ENCODE measurements at places on chromosomes 3 and 15.
A peak's percentile ranks its signal among the peaks of the same experiment; 100 is the strongest.

- no peak for DNase-seq
Measured at GRCh38 chr3:42667523-42668412, 14.3 kb downstream of the ZBTB47 start.

DNA sequence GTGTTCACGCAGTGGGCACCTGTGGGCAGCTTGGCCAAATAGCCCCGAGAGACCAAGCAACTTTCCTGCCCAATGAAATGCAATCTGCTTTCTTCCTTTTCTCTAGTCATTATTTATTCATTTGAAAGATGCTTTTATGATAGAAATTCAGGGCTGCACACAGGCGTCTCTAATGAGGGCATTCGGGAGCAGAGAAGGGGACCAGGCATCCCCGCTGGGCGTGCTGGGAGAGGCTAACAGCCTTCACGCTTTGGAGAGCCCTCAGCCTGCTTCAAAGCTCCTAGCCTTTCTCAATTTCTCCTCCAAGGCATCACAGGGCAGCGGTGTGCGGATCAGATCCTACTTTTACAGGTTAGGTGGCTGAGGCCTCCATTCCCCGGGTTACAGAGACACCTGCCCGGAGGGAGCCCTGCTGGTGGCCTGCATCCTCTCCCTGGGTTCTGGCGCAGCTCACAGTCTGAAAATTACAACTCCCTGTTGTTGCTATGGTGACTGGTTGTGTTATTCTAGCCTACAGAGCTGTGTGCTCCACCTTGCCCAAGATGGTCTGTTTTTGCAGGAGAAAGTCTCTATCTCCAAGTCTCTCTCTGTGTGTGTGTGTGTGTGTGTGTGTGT, 21.8 kb upstream of the KLF13 start:
- DNase-seq, result no peak

DNA sequence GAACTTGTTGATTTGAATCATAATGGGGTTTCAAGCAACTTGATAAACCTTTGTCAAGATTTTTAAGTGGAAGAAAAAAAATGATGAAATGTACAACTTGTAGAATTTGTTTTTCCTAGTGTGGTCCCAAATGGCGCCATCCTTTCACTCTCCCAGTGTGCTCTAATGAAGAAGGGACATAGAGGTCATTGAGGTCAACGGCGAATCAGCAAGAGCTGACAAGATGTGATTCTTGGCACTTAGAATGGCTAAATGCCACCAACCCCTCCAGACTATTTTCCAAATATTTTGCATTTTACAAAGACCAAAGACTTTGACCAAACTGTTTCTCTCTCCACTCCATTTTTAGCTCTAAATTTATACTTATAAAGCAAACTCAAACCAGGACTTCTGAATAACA, 320.2 kb upstream of the MME start:
- no peak for DNase-seq

- DNase-seq, result no peak
Measured at GRCh38 chr15:86623236-86623635, 543.6 kb downstream of the AGBL1 start.

DNA sequence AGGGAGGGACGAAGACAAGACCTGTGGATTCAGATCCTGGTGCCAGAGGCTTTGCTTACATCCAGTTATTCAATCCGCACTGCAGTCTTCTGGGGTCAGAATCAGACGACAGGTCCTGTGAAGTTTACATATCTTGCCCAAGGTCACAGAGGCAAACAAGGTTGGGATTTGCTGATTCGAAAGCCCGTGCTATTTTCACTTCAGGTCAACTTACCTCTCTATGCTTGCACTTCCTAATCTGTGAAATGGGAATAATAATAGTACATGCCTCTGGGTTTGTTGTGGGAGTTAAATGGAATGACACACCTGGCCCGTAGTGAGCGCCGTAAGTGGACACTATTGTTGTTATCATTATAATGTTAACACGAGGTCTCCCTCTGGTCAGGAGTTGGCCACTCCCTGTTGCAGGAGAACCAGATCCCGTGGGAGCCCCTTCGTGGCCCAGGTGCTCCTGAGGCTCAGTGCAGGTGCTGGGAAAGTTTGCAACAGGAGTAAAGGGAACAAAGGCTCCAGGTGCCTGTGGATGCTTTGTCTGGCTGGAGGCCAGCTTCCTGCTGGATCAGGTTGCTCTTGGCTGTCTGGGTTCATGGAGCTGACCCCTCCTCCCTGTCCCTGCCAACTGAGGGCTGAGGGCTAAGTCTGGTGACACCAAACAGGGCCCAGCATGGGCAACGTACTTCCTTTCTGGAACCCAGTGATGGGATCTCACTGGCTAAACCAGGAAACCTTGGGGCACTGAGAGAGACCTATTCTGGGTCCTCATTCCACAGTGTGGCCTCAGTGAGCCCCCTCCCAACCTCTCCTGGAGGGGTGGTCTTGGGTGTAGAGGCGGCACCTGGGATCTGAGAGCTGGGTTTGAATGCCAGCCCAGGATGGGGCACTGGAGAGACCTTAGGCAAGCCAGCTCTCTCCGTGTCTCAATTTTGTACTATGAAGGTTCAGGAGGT, 40.1 kb upstream of the SEMA4B start:
- no peak for DNase-seq

- no peak for DNase-seq
Measured at GRCh38 chr3:105811518-105812193, 57.2 kb downstream of the CBLB start.

DNA sequence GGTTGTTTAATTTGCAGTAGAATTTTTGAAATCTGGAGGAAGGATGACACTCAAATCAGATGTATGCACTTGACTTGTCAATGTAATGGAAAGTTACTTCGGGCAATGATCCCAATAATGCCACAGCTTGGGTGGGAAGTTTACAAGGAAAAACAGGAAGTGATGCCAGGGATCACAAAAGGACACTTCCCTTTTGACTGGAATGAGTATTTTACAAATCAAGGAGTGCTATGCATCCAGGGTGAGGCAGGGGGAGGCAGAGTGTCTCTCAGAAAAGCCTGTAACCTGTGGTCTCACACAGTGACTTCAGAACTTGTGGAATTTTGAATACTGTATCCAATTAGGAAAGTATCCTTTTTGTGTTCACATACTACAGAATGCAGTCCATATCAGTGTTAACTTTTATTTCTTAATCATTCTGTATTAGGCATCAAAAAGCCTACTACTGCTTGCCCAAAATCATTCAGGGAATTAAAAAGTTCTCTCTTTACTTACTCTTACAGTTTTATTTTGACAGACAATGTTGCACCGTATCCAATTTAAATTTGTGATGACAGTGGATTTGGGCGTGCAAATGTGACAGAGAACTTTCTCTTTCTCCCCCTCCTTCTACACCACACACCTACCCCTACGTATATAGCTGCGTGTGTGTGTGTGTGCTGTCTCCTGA, 445.1 kb downstream of the MECOM start:
- DNase-seq, result peak; percentile 49
